ENCODE measurements at places on chromosomes 2 and 18. TPM values are rescaled to one million over a fixed set of nuclear protein-coding genes. Genes with fewer than 3 reads are reported as not detected.

ALPI gene
- not detected for total RNA-seq

IL1A gene
- not detected for total RNA-seq

ARPC2 gene
- 545 TPM for total RNA-seq

GNAL gene
- total RNA-seq, result 0.20 TPM

DNA sequence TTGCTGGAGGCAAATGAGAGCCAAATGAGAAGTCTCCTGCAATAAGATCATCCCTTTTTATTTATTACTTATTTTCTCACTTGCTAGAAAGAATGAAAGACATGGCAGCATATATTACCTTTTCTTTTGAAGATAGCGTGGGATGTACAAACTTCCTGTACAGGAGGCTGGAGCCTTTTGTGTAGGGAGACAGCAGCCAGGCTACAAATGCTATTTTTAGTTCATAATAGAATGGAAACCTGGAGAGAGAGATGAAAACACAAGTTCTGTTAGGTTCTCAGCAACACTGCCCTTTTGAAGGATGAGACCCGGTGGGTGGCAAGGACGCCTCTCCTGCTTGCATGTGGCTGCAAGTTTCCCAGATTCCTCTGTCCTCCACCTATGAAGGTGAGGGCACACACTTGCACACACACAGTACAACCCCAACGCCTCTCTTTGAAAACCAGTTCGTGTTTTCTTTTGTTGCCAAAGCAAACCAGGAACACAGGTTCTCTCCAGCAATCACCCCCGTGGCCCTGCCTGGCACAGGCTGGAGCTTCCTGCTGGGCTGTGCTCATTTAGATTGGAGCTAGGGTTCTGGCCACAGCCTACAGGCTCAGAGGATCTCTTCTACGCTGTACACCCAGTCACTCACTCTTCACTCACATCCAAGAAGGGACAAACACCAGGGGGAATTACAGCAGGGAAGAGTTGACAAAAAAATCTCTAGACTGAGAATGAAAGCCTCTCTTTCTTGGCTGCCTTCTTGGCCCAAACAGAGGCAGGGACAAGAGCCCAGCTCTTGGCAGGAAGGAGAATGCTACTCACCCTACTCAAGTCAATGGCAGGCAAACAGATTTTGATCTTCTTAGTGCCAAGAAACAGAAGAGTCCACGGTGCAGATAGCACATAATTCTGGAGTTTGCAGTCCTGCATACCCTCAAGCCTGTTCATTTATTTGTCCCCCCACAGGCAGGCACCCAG, 55.6 kb downstream of the MRPL35 start:
- no peak for DNase-seq

GRCh38 chr2:160940271-160940670, 220.0 kb upstream of the TANK start:
- DNase-seq, result no peak

DNA sequence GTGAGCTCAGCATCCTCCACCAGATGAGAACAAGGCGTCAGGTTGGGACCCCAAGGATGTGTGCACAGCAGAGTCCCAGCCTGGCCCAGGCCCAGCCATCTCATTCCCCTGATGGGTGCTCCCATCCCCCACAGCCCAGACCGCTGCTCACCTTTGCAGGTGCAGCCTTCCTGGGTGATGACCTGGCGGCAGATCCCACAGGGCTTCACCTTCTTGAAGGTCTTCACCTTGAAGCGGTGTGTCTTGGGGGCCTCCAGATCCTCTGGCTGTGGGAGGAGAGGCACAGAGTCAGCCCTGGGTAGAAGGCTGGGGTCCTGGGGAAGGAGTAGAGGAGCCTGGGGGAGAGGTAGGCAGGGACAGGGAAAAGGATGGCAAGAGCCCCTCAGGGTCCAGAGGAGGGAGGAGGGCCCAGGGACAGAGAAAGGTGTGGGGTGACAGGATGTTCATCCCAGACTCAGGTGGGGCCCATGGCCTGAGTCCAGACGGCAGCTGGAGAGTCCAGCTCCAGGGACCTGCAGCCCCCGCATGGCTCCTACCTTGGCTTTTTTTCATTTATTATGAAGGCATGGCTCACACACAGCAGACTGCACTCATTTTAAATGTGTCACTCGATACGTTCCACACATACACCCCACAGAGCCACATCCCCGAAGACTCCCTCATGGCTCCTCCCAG, 11.9 kb downstream of the TNS1 start:
- DNase-seq, result no peak

All from HFFc6 (cell line).